ENCODE measurements at places on chromosomes 13 and 19. TPM values are rescaled to one million over a fixed set of nuclear protein-coding genes. Genes with fewer than 3 reads are reported as not detected.

Gene LRG1
- total RNA-seq: 14.9 TPM

Gene NKPD1
- not detected for total RNA-seq

Gene GAPDHS
- not detected for total RNA-seq

Gene SIN3B
- 56.6 TPM for total RNA-seq

Gene IGFL2
- not detected for total RNA-seq

Gene ZNF567
- total RNA-seq: 6.1 TPM

Gene PRODH2
- not detected for total RNA-seq

Gene SAFB
- 87.1 TPM for total RNA-seq

Gene PABPC3
- total RNA-seq: 0.18 TPM

Gene ZNF681
- 1.7 TPM for total RNA-seq

Gene SOX1
- not detected for total RNA-seq

Gene KLK14
- 0.89 TPM for total RNA-seq

Gene ITGBL1
- total RNA-seq: 9.5 TPM

Gene THSD8
- 1.5 TPM for total RNA-seq

Gene ERICH6B
- total RNA-seq: not detected

Gene SLC25A41
- not detected for total RNA-seq

Gene GPR12
- not detected for total RNA-seq

Gene IGFL4
- not detected for total RNA-seq

Gene LRRC63
- total RNA-seq: 1.7 TPM

Gene EDNRB
- total RNA-seq: 60.7 TPM

Gene SHISA7
- total RNA-seq: not detected

Gene IGSF23
- not detected for total RNA-seq

Gene GPC5
- 8.7 TPM for total RNA-seq

Gene CLDN10
- total RNA-seq: 1.6 TPM

Gene FGF22
- total RNA-seq: 0.65 TPM

Gene IZUMO1
- 2.9 TPM for total RNA-seq

Gene NMRK2
- not detected for total RNA-seq

Gene ZNF14
- 6.7 TPM for total RNA-seq

Gene BEST2
- not detected for total RNA-seq

Gene TNNT1
- total RNA-seq: not detected

Gene CYP4F8
- not detected for total RNA-seq

Gene KIR2DL1
- 0.83 TPM for total RNA-seq

Gene RRAS
- total RNA-seq: 114 TPM

Gene RFPL4AL1
- total RNA-seq: not detected

Gene ZNF383
- total RNA-seq: 12.0 TPM

Gene RFXAP
- total RNA-seq: 5.4 TPM

Gene LGALS14
- not detected for total RNA-seq

Gene TYROBP
- total RNA-seq: 460 TPM

Gene GPALPP1
- 23.6 TPM for total RNA-seq
